T-cell (primary cell): ENCODE measurements at places on chromosomes 11 and 22. TPM values are rescaled to one million over a fixed set of nuclear protein-coding genes. Genes with fewer than 3 reads are reported as not detected.
A peak's percentile ranks its signal among the peaks of the same experiment; 100 is the strongest.

Gene CHRNA10
- total RNA-seq: 1.2 TPM

Gene MMP12
- total RNA-seq: not detected

Gene CCDC81
- 1.3 TPM for total RNA-seq

Gene PATE4
- total RNA-seq: not detected

Gene IGLL1
- total RNA-seq: 0.30 TPM

Gene GLYAT
- total RNA-seq: not detected

Gene DDIAS
- total RNA-seq: 1.9 TPM

Gene TRIM66
- total RNA-seq: 23.5 TPM

Gene RTN4RL2
- 1.1 TPM for total RNA-seq

Gene KCNJ11
- total RNA-seq: not detected

Gene MIAT
- 88.7 TPM for total RNA-seq

GRCh38 chr11:46475926-46476545 is 84.5 kb upstream of the CHRM4 start:
- no peak for DNase-seq

- no peak for DNase-seq
Measured at GRCh38 chr22:47515384-47516125, 753.1 kb downstream of the TBC1D22A start.

DNA sequence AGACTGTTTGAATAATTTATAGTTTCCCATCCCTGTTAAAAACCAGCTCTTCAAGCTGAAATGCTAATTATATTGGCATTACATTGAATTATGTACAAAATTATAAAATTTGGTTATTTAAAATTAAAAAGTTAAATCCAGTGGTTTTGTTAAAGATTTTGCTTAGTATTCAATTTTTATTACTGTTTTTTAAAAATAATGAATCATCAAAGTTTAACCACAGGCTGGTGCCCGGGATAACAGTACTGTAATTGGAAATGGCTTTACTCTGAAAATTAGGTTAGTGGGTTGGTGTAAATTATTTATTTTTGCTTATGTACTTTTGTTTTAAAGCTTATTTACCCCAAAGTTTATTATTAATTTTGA is 45.4 kb upstream of the WEE1 start:
- DNase-seq: no peak

- DNase-seq: peak; percentile 2
Measured at GRCh38 chr22:29701155-29701999, 18.4 kb upstream of the CABP7 start.

GRCh38 chr11:14907411-14908213 is 15.6 kb upstream of the CYP2R1 start:
- DNase-seq: peak; percentile 78

GRCh38 chr22:37546437-37547250 is 13.6 kb upstream of the CDC42EP1 start:
- no peak for DNase-seq

DNA sequence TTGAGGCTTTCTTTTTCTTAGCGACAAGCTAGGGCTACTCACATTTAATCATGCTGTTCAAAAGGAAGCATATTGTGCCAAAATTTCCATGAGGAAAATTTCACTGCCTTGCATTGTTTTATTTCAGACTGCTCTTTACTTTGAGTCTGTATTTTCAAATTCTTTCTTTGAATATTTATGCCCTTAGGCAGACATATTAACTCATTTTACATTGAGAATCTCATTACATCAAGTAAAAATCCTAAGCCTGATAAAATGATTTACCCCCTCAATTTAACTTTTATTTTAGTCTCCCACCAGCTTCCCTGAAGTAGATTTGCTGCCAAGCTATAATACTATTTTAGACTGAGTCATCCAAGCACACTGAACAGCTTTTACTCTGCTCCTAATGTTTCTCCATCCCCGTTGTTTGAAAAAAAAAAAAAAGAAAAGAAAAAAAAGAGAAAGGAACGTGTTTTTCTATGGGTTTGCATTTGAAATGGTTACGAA is 189.3 kb upstream of the MTMR2 start:
- DNase-seq: no peak

DNA sequence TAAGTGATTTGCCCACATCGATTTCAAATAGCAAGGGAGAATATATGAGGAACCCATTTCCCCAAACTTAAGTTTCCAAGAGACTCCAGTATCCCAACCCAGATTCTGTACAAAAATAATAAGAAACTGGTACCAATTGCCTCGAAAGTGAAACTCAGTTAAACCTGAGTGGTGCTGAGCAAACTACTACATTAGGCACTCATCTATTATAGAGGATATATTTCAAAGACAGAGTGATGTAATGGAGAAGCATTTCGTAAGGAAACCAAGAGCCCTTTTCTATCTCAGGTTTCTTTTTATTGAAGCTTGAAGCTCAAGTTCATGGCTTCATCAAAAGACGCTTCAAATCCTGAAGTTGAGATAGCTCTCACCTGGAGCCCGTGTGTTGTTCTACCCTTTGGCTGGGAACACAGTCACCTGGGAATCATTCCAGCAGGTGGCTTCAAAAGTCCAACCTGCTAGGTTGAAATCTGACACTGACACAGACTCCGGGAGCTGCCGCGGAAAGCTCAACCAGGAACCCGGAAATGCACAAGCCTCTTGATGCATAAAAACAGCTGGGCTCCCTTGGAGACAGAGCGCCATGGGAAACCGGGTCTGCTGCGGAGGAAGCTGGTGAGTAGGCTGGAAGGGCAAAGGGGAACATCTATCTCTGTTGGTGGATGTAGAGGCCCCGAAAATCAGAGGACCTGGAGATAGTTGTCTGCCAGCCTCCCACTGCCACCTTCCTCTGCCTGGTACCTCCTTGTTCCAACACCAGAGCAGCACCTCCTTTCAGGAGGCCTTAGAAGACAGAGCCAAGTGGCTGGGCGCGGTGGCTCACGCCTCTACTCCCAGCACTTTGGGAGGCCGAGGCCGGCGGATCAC is at the start of gene C11orf52:
Gene C11orf52, plus strand, starts transcription at position 524 of the 867 bp plus-strand sequence. Its CDS starts 60 bp downstream, at position 584.
- DNase-seq: no peak

DNA sequence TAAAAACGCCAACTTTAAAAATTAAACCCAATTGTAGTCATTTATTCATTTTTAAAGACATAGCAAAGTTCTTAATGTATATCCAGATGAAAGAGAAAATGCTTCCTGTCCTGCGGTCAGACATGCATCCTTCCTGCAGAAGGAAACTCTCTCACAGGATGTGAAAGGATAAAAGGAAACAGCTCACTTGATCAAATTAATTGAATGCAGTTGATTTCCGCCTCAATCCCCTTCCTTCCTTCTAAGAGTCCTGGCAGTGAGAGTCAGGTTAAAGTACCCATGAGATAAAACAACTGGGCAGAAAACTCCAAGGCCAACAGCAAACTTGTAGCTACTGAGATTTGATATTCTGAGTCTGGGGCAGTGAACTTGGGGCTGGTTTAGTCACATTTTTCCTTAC is 38.5 kb downstream of the CWC15 start:
- DNase-seq: no peak

DNA sequence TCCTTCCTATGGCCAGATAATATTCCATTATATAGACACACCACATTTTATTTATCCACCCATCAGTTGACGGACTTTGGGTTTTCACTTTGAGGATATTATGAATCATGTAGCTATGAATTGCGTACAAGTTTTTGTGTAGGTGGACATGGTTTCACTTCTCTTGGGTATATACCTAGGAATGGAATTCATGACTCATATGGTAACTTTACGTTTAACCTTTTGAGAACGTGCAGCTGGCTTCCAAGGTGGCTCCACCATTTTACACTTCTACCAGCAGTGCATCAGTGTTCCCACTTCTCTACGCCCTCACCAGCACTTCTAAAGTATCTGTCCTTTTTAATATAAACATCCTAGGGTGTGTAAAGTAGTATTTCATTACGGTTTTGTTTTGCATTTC is 112.0 kb downstream of the PLEKHA7 start:
- no peak for DNase-seq

DNA sequence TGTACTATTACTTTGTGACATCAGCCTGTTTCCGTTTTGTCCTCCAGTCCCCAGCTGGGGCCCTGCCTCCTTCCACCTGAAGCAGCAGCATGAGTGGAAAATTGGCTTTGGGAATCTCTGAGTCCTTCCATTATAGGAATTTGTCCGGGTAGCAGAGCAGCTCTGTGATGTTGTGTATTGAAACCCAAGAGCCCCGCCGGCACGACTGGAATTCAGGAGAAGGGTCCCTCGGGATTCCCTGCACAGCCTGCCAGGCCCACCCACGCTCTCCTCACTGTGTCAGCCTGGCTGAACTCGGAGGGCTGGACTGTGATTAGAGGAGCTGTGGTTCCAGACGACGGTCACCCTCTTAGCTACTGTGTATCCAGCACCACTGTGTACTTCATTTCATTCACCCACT is 18.8 kb upstream of the TSPAN18 start:
- DNase-seq: no peak

- no peak for DNase-seq
Measured at GRCh38 chr22:39595622-39596172, 25.1 kb downstream of the CACNA1I start.

DNA sequence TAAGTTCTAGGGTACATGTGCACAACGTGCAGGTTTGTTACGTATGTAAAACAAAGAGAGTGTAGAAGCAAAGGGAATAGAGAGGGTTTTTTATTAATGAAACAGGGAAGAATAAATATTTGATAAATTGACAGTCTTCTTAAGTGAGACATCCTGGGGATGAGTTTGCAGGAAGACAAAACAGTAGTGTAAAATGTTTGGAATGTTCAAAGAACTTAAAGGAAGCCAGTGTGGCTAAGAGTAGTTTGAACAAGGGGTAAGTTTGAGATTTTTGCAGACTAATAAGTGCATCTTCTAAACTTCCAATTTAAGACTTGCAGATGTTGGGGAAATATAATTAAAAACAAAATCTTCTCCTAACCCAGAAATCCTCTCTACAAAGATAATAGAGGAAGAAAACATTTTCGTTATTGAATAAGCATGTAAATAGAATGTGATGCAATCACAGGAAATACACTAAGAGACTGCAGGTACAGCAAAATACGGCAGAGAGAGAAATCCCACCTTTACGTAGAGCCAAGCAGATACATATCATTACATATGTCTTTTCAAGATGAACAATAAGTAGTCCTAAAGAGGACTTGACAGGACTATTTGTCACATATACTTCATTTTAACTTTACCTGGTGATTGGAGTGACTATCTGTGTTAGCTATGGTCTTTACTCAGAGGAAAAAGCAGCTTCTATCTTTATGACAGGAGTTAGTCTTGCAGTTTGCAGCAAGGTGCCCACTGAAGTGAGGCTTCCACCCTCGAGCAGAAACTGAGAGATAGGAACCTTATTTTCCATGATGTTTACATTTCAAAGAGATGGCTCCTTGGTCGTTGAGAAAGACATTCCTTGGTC is 402.1 kb downstream of the CNTN5 start:
- DNase-seq: no peak

DNA sequence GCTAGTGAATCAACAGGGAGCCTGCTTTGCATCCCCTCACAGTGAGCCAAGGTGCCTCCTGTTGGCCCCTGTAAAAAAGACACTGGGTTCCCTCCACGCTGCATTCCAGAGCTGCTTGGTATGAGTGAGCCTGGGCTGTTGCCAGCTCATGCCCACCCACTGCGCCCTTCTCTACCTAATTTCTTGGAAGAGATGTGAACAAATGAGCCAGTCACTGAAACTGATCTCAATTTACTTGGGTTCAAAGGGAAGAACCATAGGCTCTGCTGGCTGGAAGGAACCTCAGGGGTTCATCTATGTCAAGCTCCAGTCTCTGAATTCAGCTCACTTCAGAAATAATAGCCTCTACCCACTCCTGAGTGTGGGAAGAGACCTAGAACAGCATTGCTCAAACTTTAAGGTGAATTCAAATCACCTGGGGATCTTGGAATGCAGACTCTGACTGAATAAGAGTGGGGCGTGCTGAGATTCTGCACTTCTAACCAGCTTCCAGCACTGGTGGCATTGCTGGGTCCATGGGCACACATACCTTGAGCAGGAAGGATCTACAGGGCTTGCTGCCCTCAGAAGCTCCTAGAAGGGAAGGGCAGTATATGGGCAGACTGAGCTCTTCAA is 5.4 kb upstream of the TMPRSS4 start:
- DNase-seq: no peak

DNA sequence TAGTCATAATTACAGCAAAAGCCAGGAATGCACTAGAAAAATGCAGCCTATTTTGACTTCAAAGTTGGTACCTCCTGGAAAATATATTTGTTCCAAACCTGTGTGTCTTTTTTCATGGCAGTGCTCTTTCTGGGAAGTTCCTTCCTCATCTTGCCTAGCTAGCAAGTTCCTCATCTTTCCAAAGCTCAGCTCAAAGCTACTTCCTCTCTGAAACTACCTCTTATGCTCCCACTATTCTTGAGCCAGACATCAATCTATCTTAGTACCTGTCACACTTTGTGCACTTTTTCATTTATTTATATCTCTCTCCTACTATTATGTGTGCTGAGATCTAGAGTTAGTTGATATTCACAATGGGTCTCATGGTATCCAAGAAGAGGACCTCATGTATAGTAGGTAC is 191.6 kb upstream of the CCDC90B start:
- no peak for DNase-seq

- peak; percentile 13 for DNase-seq
Measured at GRCh38 chr11:62444236-62444833, 25.5 kb downstream of the SCGB1A1 start.
